Lung microvascular endothelial cell (primary cell): ENCODE measurements at places on chromosomes 4 and X. TPM values are rescaled to one million over a fixed set of nuclear protein-coding genes. Genes with fewer than 3 reads are reported as not detected.

CDKL2 gene
- under 0.01 TPM in 2 replicates for total RNA-seq

DNA sequence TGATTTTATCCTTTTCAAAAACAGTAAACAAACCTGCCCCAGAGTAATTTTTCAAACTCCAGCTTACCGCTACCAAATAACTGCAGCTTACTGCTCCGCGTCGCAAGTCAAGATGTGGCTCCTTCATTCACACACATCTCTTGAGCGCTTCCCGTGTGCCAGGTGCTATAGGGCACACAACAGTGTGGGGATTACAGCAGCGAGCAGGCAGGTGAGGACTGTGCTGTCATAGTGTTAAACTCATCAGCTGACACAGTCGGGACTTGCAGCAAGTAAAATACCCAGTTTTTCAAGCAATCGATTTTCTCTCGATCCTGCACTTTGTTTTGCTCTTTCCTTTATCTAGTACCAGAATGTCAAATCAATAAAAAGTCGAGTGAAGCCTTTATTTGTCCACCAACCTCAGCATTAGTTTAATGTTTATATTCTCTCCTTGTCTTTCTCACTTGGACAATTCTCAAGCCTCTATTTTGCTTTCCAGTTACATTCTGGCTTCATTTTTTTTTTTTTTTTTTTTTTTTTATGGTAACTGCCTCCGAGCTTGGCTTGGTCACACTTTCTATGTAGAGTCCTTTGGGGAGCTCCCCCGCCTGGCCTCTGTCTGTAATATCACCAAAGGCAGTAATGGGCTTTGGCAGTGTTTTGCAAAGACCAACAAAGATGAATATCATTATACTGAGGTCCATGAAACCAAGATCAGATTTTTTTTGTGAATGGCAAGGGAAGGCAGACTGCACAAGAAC is 8.3 kb upstream of the ASB5 start:
- peak; percentile 59 for DNase-seq

DNA sequence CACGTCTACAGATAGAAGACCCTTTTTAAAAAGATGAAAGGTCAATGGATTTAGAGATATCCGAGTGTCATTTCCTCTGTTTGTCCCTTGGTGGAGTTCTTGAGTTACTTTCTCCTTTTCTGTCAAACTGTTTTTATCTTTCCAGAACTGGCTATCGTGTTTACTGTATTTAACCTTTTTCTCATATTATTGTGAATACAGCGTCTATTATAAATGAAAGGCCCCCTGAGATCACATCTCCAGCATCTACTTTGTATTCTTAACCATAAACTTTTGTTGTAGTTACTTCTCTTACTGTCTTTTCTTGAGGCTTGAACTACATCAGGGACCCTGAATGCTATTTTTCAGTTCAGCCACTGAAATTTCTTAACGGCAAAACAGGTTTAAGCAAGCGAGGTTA is 4.0 kb upstream of the PCDH7 start:
- peak; percentile 47 for DNase-seq

GRCh38 chr4:8435656-8436121 is 4.8 kb downstream of the ACOX3 start:
- peak; percentile 39 for DNase-seq

GRCh38 chr4:37985730-37986275 is 25.6 kb downstream of the PTTG2 start:
- DNase-seq, result no peak

- no peak for DNase-seq
These were observed 1.6 kb downstream of the SPARCL1 start for GRCh38 chr4:87527431-87528220.

GRCh38 chr4:91502365-91502764 is 801.4 kb upstream of the GRID2 start:
- DNase-seq, result no peak

- peak; percentile 14 for DNase-seq
These were observed 253.6 kb upstream of the DIPK2B start for GRCh38 chrX:45454290-45454689.

- DNase-seq, result no peak
These were observed at the start of gene GRIA3 for GRCh38 chrX:123184219-123184865. TSS of gene GRIA3 (plus strand) at chrX:123184278. CDS start at chrX:123184536, 258 bp downstream.

DNA sequence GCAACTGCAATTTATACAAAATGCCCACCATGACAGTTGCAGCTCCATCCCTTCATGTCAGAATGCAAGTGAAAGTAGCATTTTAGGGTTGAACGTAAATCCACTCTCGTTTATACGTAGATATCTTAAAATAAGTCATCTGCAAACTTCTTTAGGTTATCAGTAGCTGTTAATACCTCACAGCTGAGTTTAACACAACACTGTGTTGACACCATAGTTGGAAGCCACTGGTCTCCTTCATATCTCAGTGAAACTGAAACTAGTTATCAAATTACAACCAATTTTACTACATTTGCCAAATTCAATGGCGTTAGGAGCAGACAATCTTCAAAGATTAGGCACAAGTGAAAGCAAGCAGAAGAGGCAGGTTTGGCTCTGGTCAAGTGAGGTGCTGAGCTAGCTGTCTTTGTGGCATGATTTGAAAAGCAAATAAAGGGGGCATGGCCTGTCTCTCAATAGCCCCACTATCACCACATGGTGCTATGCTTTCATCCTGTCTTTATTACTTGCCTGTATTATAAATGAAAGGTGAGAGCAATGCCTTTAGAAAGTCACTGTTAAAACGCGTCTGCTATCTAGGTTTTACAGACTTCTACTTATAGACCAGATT is 12.3 kb downstream of the PPP3CA start:
- DNase-seq, result no peak

DNA sequence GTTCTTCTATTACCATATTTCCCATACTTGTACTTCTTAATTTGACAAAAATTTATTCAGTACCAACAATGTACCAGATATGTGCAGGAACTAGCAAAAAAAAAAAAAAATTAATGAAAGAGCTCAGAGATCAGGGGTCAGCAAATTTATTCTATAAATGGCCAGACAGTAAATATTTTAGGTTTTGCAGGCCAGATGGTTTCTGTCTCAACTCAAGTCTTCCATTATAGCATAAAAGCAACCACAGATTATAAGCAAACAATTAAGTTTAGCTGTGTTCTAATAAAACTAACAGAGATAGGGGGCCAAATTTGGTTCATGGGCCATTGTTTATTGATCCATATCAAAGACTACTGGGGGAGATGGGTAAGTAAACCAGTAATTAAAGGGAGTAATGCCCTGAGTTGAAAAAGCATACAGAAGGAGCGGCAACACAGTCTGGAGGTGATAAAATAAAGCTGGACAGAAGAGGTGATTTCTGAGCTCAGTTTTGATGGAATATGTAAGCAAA is 19.3 kb downstream of the NEK1 start:
- DNase-seq, result no peak

- peak; percentile 49 for DNase-seq
These were observed 94.4 kb downstream of the ARHGAP10 start for GRCh38 chr4:147826288-147826646.

DNA sequence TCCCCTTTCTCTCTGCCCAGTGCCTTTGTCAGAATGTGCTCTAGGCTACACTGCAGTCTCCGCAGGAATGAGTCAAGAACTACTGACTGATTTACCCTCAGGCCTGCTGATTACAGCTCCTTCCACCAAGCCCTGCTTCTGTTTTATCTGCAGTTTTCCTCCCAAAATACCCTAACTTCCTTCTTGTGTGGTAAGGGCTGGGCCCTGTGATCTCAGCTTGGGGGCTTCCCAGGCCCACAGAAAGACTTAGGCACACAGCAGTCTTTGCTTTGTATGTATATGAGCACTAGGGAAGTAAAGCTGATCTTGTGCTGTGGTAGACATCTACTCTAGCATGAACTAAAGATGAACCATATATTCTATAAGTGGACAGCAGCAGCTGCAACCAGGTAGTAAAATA is 18.8 kb downstream of the PAK3 start:
- DNase-seq, result no peak

DNA sequence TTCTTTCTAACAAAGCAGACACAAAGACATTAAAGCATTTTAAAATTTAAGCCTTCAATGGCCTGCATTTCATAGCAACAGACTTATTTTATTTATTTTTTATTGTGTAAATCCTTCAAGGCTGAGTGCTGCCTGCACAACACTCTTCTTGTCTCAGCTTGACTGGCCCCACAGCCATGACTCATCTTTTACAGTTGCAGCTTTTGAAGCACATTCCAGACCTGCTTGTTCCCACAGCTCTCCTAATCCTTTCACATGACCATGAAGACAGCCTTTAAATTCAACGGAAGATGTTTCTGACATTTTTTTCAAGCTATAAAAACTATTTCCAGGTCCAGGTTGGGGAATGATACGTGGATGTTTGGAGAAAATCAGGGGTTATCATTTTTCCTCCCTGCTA is 276.9 kb upstream of the TACR3 start:
- no peak for DNase-seq

SSX2 gene
- total RNA-seq, result not detected in 2 replicates

GRCh38 chrX:15781961-15782699 is 8.2 kb upstream of the ZRSR2 start:
- no peak for DNase-seq

- peak; percentile 57 for DNase-seq
These were observed 19.7 kb upstream of the ABCG2 start for GRCh38 chr4:88177983-88178625.

DNA sequence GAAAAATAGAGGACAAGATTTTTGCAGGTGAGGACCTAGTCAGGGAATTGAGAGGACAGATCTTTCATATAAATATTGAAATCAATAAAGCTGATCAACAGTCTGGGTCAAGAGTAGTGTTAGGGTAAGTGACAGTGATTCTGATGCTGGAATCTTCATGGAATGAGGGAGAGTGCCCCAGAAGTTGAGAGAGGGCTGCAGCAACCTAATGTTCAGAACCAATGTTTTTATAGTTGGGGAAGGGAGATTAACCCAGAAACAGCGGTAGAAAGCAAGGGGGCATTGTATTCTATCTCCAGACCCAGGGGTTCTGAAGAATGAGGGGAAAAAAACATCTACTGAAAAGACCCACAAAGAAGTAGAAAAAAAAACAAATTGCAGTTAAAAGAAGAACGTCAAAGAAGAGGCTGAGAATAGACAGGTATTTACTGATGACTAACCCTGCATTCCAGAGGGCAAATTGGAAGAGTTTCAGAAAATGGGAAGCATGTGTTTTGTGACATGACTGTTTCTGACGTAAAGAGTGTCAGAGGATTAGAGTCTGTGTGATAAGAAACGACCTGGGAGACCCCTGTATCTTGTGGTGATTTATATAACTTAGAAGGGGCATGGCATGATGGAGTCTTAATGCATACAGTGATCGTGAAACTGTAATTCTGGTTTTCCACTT is 819.6 kb upstream of the EPHA5 start:
- peak; percentile 56 for DNase-seq

DNA sequence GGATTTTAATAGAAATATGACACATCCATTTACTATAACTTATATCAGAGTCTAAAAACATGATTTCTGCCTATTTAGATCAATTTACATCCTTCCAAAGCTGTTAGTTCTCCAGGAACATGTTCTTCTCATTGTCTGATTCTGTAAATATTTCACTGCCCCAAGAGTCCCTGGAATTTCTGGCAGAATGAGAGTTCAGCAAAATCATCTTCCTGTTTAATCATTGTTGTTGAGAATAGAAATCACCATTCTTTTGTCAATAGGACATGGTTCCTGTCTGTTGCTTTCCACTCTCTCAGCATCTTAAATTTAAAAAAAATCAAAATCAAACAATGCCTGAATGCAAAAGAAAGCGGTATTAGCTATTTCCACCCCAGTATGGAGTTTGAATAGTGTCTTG is 172.8 kb upstream of the FRMPD4 start:
- DNase-seq, result peak; percentile 20

IBSP gene
- not detected in 2 replicates for total RNA-seq

DNA sequence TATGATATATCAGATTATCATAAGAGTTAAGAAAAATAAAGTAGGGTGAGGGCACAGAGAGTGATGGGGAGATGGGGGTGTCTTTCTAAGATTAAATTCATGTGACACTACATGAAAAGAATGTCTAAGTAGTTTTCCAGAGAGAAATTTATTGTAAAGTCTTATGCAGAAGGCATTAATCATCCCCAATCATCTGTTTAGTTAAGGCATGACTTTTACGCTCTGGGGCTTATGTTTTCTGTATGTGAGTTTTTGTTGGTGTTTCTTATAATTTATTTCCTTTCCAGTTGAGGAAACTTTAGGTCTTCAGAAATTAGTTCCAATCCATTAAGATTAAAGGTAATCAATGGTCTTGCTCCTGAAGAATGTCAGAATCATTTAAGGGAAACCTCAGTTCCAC is 383.0 kb upstream of the GALNT7 start:
- DNase-seq, result no peak

GRCh38 chrX:101337776-101338271 is 10.7 kb downstream of the TIMM8A start:
- no peak for DNase-seq

DNA sequence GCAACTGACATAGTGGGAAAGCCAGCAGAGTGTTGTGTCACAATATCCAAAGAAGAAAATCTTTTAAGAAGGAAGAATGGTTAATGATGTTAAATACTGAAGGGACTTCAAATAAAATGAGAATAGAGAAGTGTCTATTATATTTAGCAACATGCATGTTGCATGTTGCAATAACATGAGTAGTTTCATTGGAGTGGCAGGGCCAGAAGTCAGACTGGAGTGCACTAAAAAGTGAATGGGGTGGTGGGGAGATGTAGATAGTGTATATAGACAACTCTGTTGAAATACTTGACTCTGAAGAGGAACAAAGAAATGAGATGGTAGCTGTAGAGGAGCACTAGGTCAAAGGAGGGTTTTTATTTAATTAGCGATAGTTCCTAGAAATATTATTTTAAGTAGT is 9.5 kb upstream of the AMMECR1 start:
- DNase-seq, result no peak

DNA sequence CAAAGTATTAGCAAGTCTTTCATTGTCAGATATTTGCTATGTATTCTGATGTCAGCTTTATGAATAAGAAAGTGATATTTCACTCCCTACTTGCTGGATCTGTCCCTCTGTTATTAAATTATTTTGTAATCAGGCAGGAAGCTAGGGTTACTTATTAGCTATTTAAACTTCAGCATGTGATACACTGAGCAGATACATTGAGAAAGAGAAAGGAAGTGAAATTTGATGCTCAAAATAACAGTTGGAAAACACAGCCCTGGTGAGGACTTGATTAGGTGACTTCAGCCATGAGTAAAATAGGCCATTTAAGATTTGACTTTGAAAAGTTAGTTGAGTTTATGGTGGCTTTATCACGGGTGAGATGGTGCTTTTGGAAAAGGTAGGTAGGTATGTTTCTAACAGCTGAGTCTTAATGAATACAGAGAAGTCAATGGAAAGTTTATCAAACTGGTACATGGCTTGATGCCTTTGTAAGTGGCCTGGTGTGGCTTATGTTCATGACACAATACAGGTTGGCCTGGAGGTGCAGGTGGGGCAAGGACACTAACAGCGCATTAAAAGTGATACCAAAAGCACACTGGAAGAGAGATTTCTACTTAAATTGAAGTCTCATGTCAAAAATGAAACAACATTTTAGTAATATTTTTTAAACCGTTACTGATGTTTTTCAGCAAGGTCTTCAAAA is 321.2 kb upstream of the SPOCK3 start:
- no peak for DNase-seq

GRCh38 chr4:150867148-150867547 is 147.9 kb downstream of the LRBA start:
- peak; percentile 89 for DNase-seq

ERAS gene
- total RNA-seq, result not detected in 2 replicates

CXCL3 gene
- 0.22 and 0.79 TPM in 2 replicates for total RNA-seq

RHOH gene
- 0.22 TPM in 1 of 2 replicates, not detected in the other for total RNA-seq

NSUN7 gene
- total RNA-seq, result not detected in 2 replicates
